NCI-H1092 (cell line): ENCODE measurements at places on chromosomes 6 and 20.

GRCh38 chr6:11689847-11690246 is 88.8 kb downstream of the ADTRP start:
- no peak for DNase-seq

DNA sequence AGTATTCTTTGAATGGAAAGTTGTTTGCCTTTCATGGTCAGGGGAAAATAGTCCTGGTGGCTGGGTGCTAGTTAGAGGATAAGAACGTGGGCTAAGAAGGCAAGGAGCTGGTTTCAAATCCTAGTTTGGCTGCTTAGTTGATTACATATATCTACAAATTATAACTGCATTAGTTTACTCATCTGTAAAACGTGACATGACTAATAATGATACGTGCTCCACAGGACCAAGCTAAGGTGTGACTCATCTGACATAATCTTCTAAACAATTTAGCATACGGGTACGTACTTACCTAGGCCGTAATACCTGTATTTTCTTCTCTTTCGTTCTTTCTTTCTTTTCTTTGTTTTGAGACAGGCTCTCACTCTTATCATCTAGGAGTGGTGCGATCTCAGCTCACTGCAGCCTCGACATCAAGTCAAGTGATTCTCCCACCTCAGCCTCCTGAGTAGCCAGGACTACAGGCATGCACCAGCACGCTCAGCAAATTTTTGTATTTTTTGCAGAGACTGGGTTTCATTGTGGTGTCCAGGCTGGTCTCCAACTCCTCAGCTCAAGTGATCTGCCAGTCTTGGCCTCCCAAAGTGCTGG is 1274.2 kb upstream of the GJE1 start:
- no peak for DNase-seq

DNA sequence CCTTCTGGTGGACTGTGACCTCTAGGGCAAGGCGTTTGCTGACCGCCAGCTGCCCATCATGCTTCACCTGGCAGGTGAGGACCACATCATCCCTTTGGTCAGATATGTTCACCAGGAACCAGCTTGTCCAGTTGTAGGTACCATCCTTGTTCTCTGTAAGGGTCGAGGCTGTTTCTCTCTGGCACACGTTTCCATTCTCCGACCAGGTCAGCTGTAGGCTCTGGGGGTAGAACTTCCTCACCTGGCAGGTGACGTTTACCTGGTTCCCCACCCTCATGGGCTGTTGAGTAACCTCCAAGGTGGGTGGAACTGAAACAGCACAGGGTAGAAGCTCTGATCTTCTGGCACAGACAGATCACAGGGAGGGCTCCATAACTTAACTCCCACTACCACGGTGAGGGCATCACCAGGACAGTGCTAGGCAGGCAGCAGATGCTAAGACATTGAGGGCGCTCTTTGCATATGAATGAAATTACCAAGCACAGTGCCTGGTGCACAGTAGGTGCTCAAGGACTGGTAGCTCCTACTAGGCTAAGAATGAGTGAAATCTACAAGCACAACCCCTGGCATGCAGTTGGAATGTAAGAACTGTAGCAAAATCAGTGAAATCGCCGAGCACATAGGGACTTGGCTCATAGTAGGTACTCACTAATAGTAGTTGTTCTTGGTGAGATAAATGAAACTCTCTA is 15.6 kb upstream of the SIRPB1 start:
- DNase-seq = no peak

DNA sequence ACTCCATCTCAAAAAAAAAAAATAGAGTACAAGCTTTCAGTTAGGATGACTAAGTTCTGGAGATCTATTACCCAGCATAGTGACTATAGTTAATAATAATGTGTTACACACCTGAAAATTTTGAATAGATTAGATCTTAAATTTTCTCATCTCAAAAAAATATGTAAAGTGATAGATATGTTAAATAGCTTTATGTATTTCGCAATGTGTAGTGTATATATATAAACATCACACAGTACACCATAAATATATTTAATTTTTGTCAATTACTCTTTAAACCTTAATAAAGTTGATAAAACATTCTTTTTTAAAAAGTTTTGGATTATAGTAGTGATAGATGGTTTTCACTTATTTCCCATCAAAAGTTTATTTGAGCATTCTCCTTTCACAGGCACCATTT is 25.6 kb upstream of the LOC128125822 start:
- no peak for DNase-seq

DNA sequence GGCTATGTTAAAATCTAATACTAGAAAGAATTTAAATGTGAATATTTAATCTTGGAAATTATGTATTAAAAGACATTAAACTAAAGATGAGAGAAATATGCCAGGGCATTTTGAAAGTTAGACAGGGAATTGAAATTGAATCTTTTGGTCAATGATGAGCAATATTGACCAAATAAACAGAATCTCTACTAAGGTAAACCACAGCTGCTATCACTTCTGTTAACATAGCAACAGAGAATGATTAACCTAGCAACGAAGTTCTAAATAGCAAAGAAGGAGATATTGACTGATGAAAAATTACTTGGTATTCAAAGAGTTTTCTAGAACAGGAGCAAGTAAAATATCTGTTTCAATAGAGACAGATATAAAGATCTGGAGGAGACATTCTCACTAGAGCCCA is 45.2 kb upstream of the RSPO3 start:
- DNase-seq = no peak

DNA sequence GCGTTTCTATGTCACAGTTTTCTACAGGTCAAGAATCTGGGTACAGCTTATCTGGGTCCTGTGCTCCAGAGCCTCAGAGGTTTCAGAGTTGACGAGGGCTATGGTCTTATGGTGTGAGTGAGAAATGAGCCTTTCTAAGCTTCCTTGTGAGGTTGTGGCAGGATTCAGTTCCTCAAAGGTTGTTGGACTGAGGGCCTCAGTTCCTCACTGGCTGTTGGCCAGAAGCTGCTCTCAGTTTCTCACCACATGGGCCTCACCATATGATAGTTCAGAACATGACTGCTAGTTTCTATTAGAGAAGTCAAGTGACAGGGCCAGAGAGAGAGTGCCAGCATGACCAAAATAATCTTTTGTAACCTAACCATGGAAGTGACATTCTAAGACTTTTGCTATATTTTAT is 96.1 kb downstream of the NUS1 start:
- DNase-seq = no peak

DNA sequence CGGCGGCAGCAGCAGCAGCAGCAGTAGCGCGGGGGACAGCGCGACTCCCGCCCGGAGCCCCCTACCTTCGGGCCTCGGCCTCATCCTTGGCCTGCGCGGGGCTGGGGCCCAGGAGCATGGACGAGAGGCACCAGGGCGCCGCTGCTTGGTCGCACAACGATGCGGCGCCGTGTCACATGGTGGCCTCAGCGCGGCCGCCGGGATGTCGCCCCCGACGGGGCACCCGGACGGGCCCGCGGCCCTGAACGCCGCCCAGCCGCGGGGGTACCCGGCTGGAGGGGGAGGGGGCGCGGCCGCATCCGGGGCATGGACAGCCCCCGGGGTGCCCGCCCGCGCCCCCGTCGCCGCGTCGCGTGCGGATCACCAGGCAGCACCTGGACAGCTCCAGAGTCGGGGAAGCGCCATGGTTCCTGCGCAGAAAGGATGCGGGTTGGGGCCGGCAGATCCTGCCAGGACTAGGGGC is 57.1 kb downstream of the CDH22 start:
- no peak for DNase-seq

DNA sequence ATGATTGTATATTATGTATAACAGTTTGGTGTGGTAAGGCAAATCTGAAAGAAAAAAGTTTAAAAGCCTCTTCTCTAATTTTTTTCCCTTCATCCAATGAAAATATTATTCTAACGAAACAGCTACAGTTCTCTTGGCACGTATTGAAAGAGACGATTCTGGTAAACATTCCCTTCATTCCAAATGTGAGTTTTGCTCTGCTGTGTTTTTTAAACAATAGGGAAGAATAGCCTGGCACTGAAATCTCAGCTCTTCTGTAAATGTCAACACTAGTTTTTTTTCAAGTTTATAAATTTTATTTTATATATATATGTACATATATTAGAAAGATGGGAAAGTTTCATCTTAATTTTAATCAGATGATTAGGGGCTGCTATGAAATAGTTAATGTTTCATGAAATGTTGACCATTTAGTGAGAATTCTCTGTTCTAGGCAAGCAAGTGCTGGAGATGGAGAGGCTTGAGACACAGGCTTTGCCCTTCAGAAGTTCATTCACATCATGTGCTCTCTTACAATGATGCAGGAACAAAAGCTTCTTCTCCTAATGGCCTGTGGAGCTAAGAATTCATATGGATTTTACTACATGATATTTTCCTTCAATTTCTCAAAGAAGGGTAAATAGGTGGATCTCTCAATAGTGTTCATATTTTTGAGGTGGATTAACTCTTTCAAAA is 4.1 kb downstream of the PAQR8 start:
- DNase-seq = no peak

- DNase-seq = no peak
Measured at GRCh38 chr6:34859951-34860350, 27.9 kb downstream of the TAF11 start.

DNA sequence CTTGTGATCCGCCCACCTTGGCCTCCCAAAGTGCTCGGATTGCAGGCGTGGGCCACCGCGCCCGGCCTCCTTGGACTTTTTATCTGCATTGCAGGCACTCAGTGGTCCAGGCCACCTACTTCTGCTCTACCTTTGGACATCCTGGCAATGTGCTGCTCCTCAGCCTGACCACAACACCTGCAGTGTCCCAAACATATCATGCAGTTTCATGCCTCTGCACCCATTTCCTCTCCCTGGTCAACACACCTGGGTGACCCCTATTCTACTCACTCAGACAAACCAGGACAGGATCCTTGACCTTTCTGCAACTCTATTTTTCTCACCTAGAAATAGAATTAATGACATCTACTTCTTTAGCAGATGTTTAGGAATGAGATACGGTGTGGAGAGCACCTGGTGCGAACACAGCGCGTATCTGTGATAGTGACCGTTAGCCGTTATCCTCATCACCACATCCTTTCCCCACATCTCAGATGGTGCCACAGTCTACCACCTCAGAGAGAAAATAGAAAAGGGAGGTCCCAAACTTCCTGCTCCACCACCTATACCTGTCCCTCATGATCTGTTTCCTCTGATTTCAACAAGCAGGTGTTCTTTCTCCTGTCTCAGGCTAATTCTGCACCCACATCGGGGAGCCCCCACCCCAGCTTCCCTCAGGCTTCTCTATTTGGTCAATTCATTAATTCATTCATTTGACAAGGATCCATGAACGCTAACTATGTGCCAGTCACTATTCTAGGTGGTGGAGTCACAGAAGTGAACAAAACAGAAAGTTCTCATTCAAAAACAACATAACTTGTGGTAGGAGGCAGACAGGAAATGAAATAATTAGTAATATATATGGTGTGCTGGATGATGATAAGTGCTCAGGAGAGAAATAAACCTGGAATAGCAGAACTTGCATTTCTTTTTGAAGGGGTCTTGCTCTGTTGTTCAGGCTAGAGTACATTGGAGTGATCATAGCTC is 4.3 kb upstream of the BTN3A2 start:
- DNase-seq = no peak

DNA sequence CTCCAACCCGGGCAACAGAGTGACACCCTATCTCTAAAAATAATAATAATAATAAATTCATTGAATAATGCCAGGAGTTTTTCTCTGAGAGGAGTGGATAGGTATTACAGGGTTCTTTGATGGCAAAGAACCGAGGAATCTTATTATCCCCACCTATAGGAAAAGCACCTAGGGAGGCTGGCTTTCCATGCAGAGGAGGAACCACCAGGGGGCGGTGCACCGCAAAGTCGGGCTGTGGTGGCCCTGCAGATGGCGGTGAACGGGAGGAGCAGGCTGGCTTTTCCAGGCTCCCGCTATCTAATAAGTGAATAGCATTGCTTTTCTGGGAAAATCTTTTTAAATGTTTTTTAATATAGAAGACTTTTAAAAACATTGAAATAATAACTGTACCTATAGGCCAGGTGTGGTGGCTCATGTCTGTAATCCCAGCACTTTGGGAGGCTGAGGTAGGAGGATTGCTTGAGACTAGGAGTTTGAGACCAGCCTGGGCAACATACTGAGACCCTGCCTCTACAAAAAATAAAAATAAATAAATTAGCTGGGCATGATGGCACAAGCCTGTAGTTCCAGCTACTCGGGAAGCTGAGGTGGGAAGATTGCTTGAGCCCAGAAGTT is 864.2 kb downstream of the KIF16B start:
- no peak for DNase-seq

- no peak for DNase-seq
Measured at GRCh38 chr6:32983964-32984621, 15.7 kb downstream of the BRD2 start.

DNA sequence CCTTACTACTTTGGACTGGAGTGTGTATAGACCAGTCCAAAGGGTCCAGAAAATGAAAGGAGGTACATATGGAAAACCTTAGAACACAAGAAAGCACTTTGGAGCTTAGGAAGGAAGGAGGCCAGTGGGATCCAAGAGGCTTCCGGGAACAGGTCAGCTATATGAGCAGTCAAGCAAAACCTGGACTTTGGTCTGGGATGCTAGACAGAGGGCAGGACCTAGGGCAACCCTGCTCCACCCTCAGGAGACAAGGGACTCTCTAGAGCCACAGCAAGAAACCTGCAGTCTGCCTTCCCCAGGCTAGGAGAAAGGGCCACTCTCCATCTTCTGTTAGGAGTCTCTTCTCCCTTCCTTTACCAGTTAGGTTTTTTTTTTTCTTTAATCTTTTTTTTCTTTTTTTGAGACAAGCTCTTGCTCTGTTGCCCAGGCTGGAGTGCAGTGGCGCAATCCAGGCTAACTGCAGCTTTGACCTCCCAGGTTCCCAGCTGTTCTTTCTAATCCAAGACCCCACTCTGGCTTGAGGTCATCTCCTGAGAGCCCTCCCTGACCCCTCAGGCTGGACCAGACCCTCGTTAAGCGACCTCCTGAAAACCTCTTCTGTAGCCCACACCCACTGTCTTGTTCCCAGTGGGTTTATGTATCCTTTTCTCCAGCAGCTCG is 4.6 kb downstream of the KCNK5 start:
- no peak for DNase-seq

- DNase-seq = no peak
Measured at GRCh38 chr20:59938696-59939051, 1.4 kb downstream of the PPP1R3D start.

- no peak for DNase-seq
Measured at GRCh38 chr6:166304106-166304505, 4.1 kb downstream of the PRR18 start.

DNA sequence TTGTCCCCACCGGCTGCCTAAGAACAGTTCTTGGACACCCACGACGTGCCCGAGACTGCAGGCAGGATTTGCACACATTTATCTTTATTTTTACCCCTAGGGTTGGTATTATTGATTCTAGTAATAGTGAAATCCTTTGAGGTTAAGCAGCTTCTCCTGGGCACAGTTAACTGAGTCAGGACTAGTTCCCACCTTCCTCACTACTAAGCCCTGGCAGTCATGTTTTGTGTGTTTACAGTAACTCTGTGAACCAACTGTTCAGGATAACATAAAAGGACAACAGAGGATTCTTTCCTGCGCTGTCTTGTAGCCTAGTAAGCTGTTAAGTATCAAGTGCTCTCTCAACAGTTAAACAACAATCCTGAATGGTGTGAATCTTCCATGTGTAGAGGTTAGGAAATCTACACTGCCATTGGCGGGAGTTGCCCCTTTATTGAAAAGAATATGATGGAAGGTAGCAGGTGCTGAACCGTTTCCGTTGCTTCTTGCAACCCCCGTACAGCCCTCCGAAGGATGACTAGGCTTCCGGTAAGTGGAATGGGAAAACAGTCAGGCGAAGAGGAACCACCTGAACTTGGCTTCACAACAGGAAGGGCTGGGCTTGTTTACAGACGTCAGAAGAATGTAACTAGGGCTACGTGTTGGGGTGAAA is 979 bp upstream of the SOD2 start:
- DNase-seq = no peak

GRCh38 chr20:64099880-64100565 is 7.3 kb downstream of the NPBWR2 start:
- DNase-seq = peak; percentile 15

GRCh38 chr6:142207265-142207877 is 60.3 kb downstream of the VTA1 start:
- peak; percentile 4 for DNase-seq
